ENCODE measurements at places on chromosomes 12 and 14.

DNA sequence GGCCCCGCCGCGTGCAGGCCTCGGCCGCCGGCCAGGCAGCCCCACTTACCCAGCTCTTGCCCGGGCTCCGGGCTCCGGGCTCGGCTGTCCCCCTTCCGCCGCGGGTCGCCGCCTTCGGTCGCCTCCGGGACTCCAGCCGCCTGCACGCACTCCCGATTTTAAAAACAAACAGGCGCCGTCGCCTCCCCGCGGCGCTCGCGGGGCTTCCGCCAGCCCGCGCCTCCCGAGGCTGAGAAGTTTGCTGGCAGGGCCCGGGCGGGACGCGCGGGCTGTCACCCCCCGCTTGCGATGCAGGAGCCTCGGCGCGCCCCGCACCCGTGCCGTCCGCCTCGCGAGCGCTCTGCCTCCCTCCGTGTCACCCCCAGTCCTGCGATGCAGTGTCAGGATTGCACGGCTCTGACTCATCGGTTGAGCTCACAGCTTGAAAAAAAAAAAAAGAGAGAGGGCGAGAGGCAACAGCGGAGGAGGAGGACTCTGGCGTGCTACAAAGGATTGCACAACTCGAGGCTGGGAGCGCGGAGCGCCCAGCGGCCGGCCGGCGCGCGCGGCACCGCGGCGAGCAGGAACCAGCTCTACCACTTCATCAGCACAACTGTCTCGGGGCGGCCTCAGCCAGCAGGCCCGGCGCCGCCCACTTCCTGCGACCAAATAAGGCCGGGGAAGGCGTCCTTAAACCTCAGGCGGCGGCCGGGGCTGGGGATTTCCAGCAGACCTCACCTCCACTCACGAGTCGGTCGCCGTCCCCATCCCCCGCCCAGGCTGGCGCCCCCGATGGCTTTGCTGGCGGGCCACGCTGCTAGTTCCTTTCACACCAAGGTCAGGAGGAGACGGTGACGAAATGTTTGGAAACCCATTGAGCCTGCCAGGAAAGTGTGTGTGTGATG, 45.8 kb upstream of the PNMA1 start:
- peak; percentile 94 for DNase-seq

DNA sequence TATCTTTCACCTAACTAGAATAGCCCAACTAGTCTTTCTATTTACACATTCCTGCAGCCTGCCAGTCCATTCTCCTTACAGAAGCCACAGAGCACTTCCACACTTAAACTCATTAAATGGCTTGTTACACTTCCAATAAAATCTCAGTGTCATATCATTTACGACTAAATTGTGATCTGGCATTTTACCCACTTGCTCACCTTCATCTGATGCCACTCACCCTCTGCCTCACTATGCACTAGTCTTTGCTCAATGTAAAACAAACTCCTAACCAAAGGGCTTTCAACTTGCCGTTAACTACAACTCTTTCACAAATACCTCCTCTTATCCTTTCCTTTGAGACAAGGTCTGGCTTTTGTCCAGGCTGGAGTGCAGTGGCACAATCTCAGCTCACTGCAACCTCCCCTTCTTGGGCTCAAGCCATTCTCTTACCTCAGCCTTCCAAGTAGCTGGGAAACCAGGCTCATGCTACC, 24.1 kb downstream of the YAF2 start:
- DNase-seq, result no peak

GRCh38 chr12:288687-289086, 26.1 kb upstream of the SLC6A13 start:
- no peak for DNase-seq

DNA sequence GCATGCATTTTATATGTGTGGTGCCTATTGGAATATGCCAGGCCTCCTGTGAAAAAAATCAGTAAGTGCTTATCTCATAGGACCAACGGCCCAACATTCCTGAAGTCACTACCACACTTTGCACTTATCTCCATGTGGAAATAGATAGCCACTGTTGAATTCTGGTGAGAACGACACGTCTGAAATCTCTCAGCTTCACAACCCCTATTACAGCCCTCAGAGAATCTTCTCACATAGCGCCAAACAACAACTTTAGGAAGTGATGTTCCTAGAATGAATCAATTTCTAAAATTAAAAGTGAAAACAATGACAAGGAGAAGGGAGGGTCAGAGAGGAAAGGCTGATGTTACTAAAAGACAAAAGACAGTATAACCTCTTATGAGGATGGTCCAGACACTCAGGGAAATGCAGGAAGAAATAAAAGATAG, 270.8 kb upstream of the BTG1 start:
- no peak for DNase-seq

DNA sequence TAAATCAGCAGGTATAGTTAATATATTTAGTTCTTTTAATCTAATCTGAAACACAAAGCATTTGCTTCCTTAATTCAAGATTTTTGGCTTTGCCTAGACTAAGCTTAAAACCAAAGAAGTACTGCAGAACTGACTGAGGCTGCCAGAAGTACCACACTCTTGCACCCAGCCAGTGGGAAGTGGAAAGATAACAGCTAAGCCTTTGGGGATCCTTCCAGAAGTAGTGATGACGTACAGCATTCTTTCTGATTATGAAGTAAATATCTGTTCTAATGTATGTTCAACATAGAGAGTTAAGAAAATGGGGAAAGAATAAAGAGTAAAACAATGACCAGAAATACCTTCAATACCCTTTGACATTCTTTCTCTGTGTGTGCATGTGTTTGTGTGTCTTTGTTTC, 19.3 kb downstream of the NTF3 start:
- DNase-seq, result no peak

- no peak for DNase-seq
Observed at GRCh38 chr12:15712823-15713660, 76.1 kb downstream of the EPS8 start.

DNA sequence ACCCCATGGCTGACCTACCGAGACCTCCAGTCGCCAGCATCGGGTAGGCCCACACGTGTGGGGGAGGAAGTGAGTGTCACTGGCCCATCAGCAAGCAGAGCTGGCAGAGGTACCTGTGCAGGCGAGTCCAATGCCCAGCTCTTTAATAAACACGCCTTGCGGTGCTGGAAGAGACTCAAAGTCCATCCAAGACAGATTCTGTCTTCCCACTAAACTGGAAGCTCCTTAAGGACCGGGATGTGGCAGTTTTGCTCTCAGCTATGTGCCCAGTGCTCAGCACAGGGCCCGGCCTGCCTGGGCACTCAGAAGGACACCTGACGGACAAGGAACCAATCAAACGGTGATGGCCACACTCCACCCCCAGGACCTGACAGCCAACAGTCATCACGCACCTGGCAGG, 65.0 kb downstream of the ITPK1 start:
- no peak for DNase-seq

DNA sequence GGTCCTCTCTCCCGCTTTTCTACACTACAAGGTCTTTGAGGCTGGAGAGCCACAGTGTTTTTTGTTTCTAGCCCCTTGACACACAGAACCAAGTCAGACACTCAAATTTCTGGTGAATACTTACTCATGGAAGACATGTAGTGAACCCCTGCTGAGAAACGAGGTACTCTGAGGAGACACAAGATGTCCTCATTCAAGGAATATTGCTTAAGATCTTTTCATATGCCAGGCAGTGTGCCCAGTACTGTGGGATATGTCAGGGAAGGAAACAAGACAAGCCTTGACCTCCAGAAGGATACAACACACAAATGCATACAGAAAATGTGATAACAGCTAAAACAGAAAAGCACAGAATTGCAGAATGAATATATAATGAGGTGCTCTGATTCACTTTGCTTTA, 75.9 kb downstream of the TMTC1 start:
- no peak for DNase-seq

DNA sequence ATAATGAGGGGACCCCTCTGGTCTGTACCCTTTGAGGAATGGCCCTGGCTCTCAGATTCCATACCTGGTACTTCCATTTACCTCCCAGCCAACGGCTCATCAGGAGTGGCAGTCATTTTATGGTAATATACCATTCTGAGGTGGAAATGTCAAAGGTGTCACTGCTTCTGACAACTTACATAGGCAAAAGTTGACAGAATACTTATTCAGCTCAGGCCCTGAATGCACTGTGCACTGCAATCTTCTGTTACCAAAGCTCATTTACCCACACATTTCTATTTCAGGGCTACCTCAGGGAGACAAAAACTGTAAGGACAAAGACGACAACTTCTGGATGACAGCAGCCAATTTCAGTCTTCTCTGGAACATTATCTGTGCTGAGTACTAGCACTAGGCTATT, 212.2 kb upstream of the TMEM260 start:
- no peak for DNase-seq

- no peak for DNase-seq
Observed at GRCh38 chr12:29155079-29155478, 6.0 kb downstream of the FAR2 start.

DNA sequence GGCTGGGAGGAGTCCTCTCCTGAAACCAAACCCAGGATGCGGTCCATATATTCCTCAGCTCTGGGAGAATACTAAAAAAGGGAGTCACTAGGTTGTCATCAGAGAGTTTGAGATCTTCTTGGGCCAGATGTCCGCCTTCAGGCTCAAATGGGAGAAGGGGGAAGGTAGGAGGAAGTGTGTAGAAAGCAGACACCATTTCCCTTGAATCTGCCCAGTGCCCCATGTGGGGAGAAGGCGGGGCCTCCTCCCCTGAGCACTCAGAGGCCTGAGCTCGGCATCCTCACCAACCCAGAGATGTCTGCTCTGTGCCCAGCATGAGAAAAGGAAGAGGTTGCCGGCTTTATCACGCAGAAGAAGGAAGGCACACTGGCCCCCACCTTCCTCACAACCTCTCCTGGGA, 37.3 kb downstream of the LTBP2 start:
- DNase-seq, result no peak

DNA sequence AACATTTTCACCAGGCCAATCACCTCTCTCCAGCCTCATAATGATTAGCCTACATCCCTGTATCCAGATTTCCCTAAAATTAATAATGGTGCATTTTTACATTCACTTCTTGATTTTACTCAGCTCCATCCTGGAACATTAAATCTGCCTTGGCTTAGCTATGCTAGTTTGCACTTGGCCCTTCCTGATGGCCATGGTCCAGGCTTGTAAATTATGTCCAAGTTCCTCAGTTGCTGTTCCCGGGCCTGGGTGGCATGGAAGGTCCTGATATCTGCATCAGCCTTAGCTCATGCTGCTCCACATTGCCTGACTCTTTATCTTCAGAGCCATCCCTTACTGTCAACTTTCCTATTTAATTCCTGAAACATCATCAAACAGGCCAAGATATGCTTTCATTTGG, 11.1 kb upstream of the METTL17 start:
- DNase-seq, result no peak

DNA sequence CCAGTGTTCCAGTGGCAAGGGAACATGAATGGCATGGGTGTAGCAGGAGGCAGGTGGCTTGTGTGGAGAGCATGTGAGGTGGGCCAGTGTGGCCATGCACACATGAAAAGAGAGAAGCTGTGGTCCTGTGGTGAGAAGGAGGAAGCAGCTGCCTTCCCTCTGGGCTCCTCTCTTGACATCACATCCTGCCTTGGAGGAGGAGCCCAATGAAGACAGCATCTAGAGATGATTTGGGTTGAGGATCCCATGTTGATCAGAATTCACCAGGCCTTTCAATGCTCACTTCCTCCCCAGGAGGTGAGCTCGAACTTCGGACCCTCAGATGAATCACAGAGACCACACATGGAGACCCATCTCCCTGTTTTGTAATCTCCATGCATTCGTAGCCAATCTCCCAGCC, 82.6 kb downstream of the LRRC74A start:
- DNase-seq, result no peak

DNA sequence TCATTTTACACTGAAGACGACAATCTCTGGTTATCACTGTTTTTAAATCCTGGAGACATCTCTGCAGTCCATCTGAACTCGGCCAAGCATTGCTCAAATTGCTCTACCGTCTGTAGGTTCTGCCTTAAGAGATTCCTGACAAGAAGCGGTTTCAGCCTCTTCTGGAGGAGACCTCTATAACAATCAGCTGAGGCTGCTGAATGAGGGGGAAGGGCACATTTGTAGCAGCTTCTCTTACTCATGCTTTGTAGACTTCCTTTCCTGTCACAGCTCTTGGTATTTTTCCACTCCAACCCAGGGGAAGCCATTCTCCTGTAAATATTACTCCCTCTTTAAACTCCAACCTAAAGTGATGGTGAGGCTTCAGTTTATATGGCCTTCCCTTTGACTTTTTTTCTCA, 3.0 kb downstream of the ARG2 start:
- no peak for DNase-seq

DNA sequence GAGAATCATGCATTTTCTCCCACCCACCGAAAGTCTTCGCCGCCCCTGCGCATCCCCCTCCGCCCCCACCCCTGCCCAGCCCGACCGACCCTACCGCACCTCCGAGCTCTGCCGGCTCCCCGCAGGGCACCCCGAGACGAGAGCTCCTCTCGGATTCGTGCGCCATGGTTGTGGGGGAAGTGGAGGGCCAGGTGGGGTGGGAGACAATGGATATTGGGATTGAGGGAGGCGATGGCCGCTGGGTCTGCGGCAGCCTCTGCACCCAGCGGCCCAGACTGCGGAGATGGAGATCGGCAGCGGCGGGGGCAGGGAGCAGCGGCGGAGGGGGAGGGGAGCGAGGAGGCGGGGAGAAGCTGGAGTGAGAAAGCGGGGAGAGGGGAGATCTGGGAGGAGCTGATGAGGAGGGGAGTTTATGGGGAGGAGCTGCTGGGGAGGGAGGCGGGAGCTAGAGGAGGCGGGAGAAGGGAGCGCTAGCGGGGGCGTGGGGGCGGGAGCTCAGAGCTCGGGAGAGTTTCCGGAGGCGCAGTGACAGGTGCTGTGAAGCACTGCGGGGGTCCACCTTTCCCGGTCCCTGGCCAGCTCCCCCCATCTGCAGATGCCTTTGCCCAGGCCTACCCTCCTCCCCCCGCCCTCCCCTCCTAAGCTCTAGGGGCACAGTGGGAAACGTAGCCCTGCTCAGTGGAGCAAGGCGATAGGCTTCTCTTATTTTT, at the start of gene SALL2:
Gene SALL2, minus strand, starts transcription at position 385 of the 710 bp plus-strand sequence. Its CDS starts 219 bp downstream, at position 166.
- peak; percentile 55 for DNase-seq

DNA sequence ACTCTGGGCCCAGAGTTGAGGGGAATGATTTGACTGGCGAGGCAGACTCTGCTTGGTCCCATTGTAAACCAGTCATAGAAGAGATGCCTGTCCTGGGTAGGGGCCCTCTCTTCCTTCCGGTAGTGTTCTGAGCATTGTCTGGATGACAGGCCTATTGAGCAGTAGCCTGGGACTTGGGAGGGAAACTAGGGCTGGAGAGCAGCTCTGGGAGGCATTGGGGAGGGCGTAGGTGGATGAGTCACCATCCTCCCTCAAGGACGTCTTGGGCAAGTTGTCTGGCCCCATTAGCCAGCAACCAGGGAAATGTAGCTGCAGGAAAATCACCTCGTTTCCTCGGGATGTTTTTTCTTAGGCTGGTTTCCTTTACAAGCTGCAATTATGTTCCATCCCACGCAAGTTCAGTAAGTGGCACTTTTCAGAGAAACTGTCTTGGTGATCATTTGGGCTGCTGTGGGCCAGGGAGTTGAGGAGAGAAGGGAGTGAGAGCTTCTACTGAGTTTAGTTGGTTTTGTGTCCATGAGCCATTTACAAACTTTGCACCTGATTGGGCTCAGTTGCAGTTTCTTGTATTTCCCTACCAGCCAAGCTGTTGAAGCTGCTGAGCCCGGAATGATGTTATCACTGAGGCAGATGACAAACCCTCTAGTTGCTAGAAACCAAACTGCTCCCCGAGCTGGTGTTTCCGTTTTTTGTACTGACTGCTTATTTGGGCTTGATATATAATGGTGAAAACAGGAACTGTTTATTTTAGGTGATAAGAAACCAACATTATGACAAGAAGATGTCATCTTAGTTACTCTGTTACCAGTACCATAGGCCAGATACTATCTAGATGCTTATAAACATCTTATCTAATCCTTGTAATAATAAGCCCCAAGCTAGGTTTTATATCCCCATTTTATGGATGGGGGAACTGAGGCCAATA, 147.6 kb downstream of the CHST11 start:
- peak; percentile 5 for DNase-seq

- DNase-seq, result no peak
Observed at GRCh38 chr12:113049976-113050742, 6.4 kb upstream of the DTX1 start.
